ENCODE measurements at places on chromosomes 4 and X.
A peak's percentile ranks its signal among the peaks of the same experiment; 100 is the strongest.

GRCh38 chrX:133985164-133985966, at the start of gene GPC3:
TSS of gene GPC3 (minus strand) at chrX:133985594.
- peak; percentile 35 for DNase-seq

DNA sequence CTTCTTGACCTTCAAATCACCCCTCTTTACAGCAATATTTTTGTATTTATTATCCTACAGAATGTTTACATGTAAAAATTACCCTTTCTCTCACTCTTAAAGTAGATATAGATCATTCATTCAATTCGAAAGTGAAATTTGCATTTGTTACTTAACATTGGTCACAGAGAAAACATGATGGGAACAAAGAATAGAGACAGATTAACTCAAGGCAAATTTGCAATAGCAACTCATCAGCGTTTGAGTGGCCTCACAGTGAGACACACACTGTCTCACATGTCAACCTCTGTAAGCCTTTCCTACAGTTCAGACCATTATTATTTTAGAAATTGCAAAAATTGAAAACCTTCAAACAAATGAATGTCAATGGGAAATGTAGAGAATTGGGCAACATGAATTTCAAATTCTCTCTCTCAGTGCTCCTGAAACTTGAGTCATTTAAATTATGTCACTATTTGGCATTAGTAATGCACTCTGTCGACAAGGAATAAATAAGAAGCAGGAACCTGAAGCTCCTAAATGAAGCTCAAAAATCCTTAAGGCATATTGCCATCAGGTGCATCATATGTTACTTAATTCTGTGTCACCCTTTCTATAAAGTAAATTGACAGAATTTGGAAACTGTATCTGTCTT, 148.3 kb upstream of the ANXA10 start:
- no peak for DNase-seq

- DNase-seq = no peak
Measured at GRCh38 chrX:150508451-150509367, 59.7 kb upstream of the MTM1 start.

DNA sequence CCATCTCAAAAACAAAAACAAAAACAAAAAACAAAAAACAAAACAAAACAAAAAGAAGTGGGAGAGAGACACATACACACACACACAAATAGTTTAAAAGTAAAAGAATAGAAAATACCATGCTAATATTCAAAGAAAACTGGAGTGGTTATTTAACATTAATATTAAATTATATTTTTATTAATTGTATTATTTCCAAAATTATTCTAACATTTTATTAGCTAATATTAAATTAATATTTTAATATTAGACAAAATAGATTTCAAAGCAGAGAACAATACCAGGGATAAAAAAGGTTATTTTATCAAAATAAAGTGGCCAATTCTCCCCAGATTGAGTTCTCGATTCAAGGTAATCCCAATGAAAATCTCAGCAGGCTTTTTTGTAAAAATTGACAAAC, 90.9 kb downstream of the NAT8L start:
- no peak for DNase-seq

GRCh38 chr4:148344941-148345340, 97.3 kb downstream of the NR3C2 start:
- no peak for DNase-seq

GRCh38 chr4:189547559-189547958, 393.1 kb upstream of the FRG1 start:
- DNase-seq = no peak

GRCh38 chr4:6283282-6283681, 13.6 kb downstream of the WFS1 start:
- DNase-seq = no peak

GRCh38 chr4:169070895-169071218, 60.8 kb upstream of the CBR4 start:
- DNase-seq = no peak

- DNase-seq = no peak
Measured at GRCh38 chrX:68536884-68537283, 38.0 kb downstream of the YIPF6 start.

DNA sequence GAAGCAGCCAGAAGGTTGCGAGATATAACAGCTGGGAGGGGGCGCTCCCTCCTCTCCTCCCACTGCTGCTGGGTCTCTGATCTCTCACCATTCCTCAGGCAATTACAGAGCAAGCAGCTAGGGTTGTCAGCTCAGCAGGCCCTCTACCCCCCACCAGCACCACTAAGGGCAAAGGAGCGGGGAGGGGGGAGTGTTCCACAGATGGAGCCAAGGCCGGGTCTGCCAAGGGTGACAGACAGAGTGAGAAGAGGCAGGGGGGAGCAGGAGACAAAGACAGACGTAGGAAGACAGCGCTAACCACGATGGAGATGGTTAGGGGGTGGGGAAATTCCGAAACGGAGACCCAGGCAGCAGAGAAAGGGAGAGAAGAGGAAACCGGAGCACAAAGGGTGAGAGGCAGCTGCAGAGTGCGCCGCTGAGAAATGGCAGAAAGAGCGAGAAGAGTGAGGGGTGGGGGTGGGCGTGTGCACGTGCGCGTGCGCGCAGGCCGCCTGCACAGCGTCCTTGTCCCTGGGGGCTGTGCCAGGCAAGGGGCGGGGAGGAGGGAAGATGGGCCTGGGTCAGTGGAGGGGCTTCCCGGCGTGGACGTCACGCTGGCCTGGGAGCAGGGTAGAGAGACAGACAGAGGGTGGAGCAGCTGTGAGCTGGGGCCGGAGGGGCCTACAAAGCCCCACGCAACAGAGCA, 6.9 kb downstream of the L1CAM start:
- DNase-seq = no peak

- no peak for DNase-seq
Measured at GRCh38 chr4:149008415-149009025, 566.3 kb upstream of the NR3C2 start.

DNA sequence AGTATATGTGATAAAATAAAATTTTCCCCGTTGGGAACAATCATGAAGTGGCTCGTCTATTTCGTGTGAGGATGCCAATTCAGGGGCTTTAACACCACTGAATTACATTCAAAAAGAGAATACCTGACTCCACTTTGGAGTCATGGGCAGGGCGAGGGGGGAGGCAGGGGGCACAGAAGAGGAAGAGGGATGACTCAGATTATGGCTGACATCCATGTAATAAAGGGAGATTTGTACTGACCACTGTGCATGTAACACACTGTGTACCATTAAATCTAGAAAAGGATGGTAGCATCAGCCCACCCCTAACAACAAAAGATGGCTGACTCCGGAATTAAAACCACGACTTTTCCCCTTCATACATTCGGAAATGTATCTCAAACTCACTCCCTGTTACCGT, 1.3 kb downstream of the SLC9A7 start:
- peak; percentile 6 for DNase-seq

DNA sequence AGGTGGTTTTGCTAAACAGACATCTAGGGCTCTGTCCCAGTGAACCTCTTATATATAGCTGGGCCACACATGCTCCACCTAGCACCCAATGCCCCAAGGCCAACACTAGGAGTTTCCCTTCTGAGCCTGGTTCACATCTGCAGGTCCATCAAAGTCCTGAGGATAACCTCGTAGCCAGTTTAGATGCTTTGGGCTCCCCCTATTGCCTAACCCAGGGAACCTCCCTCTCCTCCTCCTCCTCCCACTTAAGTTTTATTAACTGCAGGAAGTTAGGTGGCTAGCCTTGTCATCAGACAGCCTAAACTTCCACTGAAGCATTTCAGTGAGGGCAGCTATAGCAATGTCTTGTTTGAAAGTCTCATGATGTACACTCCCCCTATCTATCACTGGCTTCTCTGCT, 88.0 kb downstream of the GUCY2F start:
- no peak for DNase-seq

- no peak for DNase-seq
Measured at GRCh38 chr4:35151816-35152572, 1092.3 kb downstream of the ARAP2 start.

- no peak for DNase-seq
Measured at GRCh38 chr4:56658528-56658927, 22.6 kb downstream of the HOPX start.

- DNase-seq = no peak
Measured at GRCh38 chr4:139253713-139254112, 26.3 kb downstream of the MGARP start.

- no peak for DNase-seq
Measured at GRCh38 chr4:55554453-55555030, 7.8 kb upstream of the CLOCK start.

- no peak for DNase-seq
Measured at GRCh38 chrX:34146906-34147305, 14.8 kb upstream of the FAM47A start.

DNA sequence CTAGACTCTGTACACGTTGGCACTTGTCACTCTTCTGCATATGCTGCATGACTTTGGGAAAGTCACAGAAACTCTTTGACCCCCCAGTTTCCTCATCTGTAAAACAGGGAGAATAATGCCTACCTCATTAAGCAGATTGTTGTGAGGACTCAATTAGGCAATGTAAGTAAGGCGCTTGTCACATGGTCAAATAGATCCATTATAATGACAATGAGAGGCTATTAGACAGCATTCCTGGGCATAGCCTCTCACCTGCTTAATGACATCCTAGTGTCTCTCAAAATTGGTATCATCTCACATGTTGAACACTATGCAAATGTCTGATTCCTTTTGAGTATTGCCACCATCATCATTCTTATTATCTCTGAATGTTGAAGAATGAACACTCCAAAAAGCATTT, 172.6 kb upstream of the JADE1 start:
- DNase-seq = no peak

DNA sequence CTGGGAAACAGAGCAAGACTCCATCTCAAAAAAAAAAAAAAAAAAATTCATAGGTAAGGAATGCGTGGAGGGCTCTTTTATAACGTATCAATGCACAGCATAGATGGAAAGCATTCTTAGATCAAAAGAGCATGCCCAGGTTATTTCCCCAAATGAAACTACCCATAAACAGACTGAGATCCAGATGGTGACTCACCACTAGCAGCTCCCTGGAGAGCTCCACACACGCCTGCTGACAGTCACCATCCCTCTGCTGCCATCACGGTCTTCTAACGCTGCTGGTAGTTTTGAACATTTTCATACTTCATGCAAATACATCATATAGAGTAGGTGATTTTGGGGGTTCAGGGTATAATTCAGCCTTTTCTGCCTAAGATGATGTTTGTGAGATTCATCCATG, 136.9 kb downstream of the ASMT start:
- no peak for DNase-seq

- no peak for DNase-seq
Measured at GRCh38 chr4:2794486-2795299, 1.8 kb downstream of the SH3BP2 start.

DNA sequence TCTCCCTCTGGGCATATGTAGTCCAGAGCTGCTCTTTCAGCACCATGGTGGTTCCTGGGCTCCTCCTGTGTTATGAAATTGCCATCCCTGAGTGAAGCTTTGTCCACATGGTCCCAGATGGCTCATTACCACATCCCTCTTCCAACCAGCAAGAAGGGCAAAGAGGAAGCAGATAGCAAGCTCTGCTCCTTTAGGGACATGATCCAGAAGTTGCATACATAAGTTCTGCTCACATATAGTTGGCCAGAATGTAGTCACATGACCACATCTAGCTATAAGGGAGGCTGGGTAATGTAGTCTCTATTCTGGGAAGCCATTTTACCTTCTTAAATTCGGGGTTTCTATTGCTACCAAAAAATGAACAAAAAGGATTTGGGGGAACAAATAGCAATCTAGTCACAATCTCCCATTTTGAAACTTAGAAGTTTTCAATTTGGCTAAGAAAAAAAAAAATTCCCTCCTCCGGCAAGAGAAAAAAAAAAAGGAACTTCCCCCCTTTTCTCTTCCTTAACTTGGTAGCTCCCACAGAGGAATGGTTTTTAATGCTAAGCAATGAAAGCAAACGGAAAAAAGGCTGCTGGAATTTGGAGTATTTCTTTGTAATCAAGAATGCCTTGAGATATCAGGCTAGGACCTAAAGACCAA, 88.2 kb upstream of the USP9X start:
- DNase-seq = no peak

GRCh38 chr4:189504220-189504619, 436.5 kb upstream of the FRG1 start:
- no peak for DNase-seq

DNA sequence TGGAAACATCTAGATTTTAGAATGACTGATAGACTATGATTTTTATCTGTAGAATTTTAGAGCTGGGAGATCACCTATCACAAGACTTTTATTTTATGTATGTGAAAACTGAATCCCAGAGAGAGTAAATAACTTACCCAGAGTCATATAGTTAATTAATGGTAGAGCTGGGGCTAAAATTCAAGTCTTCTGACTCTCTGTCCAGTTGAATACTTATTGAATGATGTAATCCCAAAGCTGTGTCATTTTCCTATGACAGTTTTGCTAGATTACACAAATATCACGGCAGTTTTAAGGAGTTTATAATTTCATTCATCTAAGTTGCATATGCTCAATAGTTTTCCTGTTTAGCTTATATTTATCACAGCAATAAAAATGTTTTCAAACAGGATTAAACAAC, 6.7 kb downstream of the NRK start:
- no peak for DNase-seq

GRCh38 chrX:24934279-24934678, 81.5 kb downstream of the ARX start:
- DNase-seq = no peak

- DNase-seq = no peak
Measured at GRCh38 chrX:68694435-68695205, 47.2 kb downstream of the STARD8 start.

GRCh38 chr4:80731436-80731835, 299.1 kb upstream of the BMP3 start:
- DNase-seq = no peak

- no peak for DNase-seq
Measured at GRCh38 chr4:34464196-34464595, 1780.1 kb downstream of the ARAP2 start.

- no peak for DNase-seq
Measured at GRCh38 chr4:5374592-5374991, 323.3 kb downstream of the STK32B start.

GRCh38 chr4:129232589-129233337, 136.8 kb downstream of the C4orf33 start:
- no peak for DNase-seq

DNA sequence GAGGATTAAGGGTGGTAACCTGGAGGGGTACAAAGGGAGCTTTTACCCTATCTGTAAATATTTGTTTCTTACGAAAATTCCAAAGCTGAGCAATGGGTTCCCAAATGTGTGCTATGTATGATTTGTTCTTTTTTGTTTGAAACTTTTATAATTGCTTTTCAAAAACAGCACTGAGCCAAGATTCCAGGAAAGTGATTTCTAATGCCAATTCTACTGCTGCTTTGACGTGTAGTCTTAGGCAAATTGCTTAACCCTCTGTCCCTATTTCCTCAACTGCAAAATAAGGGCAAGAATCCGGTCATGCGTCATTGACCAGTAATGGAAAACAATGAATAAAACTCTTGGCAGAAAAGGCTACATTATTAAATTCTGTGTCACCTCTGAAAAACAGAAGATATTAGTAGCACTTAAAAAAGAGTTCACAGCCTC, 454.7 kb downstream of the IL15 start:
- no peak for DNase-seq

GRCh38 chrX:124242131-124242530, 90.3 kb upstream of the TEX13D start:
- no peak for DNase-seq
